T-cell (primary cell): ENCODE measurements at places on chromosomes 5 and 9. TPM values are rescaled to one million over a fixed set of nuclear protein-coding genes. Genes with fewer than 3 reads are reported as not detected.

PARP8 gene
- 252 TPM for total RNA-seq

MLLT3 gene
- 57.2 TPM for total RNA-seq

QRFP gene
- not detected for total RNA-seq

NADK2 gene
- 10.3 TPM for total RNA-seq

KCNT1 gene
- 0.07 TPM for total RNA-seq

APBA1 gene
- total RNA-seq: 0.51 TPM

ACTBL2 gene
- total RNA-seq: not detected

CCNJL gene
- total RNA-seq: not detected

GPX3 gene
- 1.6 TPM for total RNA-seq

CTNND2 gene
- total RNA-seq: not detected

MARCHF11 gene
- not detected for total RNA-seq

ADGRD2 gene
- total RNA-seq: not detected

ANKRD18A gene
- total RNA-seq: 16.5 TPM

CLPTM1L gene
- 90.6 TPM for total RNA-seq

LTC4S gene
- 3.6 TPM for total RNA-seq

PCDHB9 gene
- not detected for total RNA-seq

CTSV gene
- total RNA-seq: not detected

TMC1 gene
- total RNA-seq: not detected

ANKRD20A1 gene
- not detected for total RNA-seq

PCDHGA5 gene
- 0.06 TPM for total RNA-seq

FOXD4L4 gene
- 0.41 TPM for total RNA-seq

ENHO gene
- total RNA-seq: not detected
